Pons (tissue), 1 donor: ENCODE measurements at places on chromosomes 7 and 10.

DNA sequence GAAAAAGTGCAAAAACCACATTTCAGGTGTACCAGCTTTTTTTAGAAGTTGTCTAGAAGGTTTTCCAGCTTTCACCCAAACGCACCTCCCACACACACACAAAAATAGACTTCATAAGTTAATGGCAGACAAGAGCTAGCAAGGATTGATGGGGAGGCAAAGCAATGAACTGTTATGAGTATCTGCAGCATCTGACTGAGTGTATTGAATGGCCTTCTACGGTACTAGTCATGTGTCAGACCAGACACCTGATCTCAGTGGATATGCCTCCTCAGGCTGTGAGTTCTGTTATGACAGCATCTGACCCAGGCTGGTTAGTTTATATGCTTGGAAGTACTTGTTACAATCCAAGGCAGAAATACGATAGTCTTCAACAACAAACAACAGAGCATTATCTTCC lies 406.1 kb upstream of the AUTS2 start:
- DNase-seq, result no peak

DNA sequence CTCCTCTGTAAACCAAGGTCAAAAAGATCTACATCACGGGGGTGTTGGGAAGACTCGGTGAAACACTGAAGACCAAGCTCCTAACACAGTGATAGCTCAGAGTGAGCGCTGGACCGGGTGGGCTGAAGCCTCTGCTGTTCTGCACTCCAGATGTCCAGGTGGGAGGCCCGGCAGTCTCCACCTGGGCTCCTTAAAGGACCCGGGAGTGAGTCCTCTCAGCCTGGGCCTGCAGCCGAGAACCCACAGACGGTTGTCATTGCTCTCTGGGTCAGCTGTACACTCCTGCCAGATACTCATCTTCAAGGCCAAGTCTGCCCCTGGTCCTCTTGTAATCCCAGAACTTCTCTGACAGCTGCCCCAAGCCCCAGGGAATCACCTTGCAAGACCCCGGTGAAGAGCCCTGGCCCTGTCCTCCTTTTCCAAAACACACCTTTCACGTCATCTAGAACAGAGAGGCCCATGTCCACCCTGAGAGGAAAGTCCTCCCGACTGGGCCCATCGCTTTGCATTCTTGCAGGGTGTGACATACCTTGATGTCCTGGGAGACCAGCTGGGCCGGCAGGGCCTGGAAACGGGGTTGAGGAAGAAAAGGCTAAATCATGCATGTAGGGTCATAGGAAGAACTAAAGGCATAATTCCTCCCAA lies 43.7 kb downstream of the COL17A1 start:
- DNase-seq, result no peak

DNA sequence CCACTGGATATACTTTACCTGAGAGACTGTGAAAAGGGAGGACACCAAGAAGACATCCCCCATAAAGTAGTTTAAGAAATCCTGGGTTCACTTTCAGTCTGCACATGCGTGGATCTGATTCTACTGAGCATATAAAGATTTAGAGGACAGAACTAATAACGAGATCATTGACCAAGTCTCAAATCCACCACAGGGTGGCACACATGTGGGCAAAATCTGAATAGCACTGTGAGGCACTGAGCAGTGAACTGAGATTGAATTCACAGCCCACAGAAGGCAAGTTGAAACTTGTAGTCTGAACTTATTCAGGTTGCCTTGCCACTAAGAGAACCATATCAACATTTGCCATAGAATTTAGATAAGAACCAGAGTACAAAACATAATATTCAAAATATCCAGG lies 818.6 kb downstream of the GRID1 start:
- peak; percentile 92 for DNase-seq

DNA sequence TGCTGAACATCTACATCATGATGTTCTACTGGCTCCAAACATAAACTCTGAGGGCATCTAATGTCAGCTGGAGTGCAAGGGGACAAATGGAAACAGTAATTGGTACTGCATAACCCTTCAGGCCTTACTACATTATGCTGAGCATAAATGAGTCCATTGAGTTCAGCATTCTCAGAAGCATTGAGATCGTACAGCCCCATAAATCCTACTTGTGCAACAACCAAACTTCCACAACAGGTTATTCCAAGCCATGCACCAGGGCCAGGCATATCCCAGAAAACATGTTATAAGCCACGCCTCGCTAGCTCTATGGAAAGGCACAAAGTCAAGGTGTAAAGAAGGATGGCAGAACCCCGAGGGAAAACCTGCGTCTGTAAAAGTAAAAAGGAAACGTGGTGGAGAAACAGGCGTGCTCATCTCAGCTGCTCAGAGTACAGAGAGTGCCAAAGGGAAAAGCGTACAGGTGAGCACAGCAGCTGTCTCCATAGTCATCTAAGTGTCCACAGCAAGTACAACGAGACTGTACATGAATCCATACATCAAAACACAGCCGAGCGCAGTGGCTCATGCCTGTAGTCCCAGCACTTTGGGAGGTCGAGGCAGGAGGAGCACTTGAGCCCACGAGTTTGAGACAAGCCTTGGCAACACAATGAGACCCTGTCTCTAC lies 124.6 kb downstream of the PARD3 start:
- no peak for DNase-seq

DNA sequence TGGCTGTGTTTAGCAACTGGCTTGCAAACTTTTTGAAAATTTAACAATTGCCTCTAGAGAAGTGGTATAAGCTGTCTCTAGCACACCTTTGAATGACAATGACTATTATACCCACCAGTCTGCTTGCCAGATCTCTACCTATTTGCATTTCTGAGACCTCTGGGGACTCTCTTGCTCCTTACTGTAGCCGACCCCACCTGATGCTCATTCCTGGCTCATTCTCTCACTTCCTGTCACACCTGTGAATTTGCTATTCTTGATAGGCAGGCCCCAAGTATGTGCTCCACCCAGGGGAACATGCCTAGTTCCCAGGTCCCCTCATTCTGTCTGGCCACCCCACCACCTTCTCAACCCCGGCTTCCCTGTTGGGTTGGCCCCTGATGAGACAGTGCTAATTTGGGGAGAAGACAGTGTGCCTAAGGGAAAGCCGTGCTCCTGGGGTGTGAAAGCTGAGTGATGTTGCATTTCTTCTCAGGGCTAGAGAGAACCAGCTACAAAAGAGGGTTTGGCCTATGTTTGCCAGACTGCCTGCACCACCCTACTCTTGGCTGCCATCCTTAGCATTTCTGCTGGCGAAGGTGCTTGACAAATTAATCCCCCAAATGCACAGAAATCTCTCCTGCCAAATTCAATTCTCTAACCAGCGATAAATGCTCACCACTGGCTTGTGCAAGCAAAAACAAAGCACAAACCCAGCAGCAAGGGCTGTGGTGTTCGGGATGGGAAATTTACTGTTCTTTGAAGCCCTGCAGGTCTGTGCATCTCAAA lies 138.2 kb downstream of the RPS24 start:
- DNase-seq, result no peak

- peak; percentile 87 for DNase-seq
These were observed 43.4 kb downstream of the GLRX3 start for GRCh38 chr10:130179640-130180039.

DNA sequence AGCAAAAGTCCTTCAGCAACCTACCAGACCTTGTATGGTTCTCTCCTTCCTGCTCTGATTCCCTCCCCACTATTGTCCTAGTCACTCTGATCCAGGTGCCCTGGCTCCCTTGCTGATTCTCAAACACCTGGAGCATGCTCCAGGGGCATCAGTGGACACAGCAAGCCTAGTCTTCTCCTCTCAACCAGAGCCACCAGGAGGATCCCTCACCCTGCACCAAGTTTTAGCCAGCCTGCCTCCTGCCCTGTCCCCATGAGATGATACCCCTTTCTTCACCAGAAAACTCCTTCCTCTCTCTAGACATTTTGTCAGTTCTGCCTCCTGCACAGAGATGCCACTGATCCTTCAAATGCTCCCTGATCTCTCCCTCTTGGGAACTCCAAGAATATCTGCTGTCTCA lies 11.0 kb downstream of the LLCFC1 start:
- no peak for DNase-seq
